ENCODE measurements at places on chromosomes 1 and 21. TPM values are rescaled to one million over a fixed set of nuclear protein-coding genes. Genes with fewer than 3 reads are reported as not detected.

Gene SLC16A4
- not detected for total RNA-seq

Gene LRRC53
- not detected for total RNA-seq

Gene OR10Z1
- not detected for total RNA-seq

DNA sequence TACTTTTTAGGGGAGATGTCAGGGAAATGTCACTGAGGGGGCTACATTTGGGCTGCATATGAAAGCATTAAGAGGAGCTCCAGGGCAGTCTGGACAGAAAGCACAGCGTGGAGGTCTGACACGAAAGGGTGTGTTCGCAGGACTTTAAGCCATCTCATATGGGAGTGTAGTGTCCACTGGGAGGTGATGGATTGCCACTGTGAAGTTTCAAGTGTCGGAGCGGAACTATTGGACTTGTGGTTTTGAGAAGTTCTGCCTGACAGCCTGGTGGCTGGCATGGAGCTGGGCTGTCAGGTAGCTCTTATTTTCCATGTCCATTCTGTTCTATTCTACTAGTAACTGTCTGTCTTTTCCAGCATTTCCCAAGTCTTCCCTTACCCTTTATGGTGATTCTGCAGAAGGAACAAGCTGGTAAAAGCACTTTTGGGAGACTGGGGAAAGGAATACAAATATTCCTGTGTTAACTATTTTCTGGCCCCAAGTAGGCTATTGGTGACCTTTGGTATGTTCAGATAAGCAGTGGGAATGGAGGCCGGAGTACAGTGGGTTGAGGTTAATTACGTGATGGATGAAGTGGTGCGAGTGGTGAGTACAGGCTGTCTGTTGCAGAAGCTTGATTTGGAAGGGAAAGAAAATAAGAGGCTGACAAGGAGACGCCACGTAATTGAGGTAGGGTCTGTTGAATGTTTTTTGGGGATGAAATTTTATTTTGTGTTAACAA, 19.3 kb downstream of the B3GALT5 start:
- DNase-seq = no peak

GRCh38 chr1:177620636-177621190, 349.1 kb downstream of the SEC16B start:
- DNase-seq = no peak

DNA sequence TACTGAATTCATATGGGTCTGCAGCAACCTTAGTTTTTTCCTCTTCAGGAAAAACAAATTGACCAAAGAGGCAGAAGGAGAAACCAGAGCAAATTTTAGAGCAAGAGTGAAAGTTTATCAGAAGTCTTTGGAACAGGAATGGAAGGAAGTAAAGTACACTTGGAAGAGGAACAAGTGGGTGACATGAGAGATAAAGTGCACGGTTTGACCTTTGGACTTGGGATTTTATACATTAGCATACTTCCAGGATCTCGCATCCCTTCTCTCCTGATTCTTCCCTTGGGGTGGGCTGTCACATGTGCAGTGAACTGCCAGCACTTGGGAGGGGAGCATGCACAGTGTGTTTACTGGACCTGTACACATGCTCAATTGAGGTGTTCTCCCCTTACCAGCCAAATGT, 754.8 kb upstream of the ADAMTS5 start:
- DNase-seq = no peak
